ENCODE measurements at places on chromosomes 4 and X.

- DNase-seq, result no peak
Observed at GRCh38 chrX:119638725-119639471, 32.7 kb upstream of the NKRF start.

- no peak for DNase-seq
Observed at GRCh38 chr4:153542834-153543233, 76.7 kb downstream of the TMEM131L start.

GRCh38 chr4:119629142-119629471 is 503 bp upstream of the PDE5A start:
- DNase-seq, result no peak

GRCh38 chrX:45352611-45353010 is 151.9 kb upstream of the DIPK2B start:
- peak; percentile 58 for DNase-seq

DNA sequence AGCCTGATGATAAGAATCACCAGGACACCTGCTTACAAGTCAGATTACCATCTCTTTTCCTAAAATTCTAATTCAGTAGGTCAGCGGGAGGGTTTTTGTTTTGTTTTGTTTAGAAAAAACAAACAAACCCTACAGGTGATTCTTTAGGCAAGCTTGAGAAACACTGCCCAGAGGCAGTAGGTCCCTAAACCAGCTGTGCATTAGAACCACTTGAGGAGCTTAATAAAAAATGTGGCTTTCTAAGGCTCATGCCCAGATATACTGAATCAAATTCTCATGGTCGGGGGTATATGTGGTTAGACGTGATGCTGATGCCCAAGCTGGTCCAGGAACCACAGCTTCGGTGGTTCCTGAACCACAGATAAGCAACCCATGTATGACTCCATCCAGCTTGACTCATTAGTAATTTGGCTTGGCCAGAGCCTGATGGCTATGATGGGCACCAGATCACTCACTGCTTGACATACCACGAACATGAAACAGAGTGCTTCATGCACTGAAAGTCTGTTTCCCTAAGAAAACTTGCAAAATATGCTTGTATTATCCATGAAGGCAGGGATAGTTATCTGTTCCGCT is 338.1 kb upstream of the F9 start:
- no peak for DNase-seq

GRCh38 chrX:29419774-29420553 is 795.4 kb upstream of the MAGEB2 start:
- peak; percentile 11 for DNase-seq

- peak; percentile 83 for DNase-seq
Observed at GRCh38 chr4:74374561-74375327, 9.8 kb downstream of the EREG start.

- DNase-seq, result no peak
Observed at GRCh38 chr4:2341911-2342652, 76.4 kb downstream of the ZFYVE28 start.

DNA sequence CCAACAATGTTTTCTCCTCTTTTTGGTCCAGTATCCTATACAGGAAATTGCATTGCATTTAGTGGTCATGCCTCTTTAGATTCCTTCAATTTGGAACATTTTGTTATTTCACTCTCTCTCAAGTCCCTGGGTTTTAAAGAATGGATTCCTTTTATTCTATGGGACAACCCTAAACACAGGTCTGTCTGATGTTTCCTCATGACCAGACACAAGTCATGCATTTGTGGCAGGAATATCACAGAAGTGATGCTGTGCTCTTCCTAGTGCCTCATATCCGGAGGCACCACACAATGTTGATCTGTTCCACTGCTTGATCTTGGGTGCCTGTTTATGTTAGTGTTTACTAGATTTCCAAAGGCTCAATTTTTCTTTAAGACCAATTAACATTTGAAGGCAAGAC is 69.7 kb upstream of the H2AZ1 start:
- no peak for DNase-seq

DNA sequence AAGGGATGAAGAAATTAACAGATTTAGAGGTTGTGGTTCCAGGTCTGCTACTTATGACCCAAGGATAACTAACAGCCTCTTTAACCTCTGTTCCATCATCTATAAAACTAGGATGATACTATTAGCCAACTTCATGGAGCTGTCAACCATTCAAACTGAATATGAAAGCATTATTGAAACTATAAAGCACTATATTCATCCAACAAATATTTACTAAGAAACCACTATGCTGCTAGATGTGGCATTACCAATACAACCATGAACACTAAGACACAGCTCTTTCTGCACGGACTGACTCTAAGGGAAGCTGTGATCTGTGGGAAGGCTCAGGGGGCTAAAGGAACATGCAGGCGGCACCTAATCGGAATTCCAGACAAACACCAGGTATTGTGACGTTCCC is 66.0 kb downstream of the APBB2 start:
- DNase-seq, result peak; percentile 21

DNA sequence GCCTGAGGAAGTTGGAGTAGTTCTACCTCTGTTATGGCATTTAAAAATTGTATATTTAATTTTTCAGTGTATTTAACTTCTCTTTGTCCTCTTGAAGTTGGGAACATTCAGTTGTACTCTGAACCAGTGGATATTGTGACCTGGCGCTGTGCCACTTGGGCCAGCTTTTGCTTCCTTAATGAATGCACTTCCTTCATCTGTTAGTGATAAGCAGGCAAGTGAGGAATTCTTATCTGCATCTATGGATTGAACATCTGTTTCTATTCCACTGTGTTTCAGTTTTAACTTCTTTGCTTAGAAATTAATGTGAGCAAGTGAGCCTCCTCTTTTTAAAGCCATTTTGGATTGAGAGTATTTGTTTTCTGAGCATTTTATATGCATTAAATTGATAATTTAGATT is 128.3 kb downstream of the UCHL1 start:
- no peak for DNase-seq

DNA sequence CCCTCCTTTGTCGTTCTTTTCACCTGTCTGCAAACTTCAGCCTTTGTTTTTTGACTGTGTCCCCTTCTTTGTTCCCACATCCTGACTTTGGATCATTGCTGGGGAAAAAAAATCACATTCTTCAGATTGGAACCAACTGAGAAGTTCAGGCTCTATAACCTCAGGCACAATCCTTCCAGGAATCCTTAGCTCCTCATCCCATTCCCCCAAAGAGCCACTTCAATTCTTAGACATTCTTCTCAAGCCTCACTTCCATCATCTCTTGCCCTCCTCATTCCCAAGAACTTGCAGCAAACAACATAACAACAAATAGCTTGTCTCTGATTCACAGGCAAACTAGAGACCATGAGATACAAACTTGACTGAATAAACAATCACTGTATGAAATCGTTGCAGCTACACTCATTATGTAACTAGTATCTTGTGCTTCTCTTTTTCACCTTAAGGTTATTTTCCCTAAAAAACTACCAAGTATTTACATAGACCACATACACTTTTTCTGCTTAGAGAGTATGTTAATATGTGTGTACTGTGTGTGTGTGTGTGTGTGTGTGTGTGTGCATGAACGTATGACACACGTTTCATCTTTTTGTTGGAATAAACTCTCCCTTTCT is 26.4 kb upstream of the PGM2 start:
- DNase-seq, result no peak

DNA sequence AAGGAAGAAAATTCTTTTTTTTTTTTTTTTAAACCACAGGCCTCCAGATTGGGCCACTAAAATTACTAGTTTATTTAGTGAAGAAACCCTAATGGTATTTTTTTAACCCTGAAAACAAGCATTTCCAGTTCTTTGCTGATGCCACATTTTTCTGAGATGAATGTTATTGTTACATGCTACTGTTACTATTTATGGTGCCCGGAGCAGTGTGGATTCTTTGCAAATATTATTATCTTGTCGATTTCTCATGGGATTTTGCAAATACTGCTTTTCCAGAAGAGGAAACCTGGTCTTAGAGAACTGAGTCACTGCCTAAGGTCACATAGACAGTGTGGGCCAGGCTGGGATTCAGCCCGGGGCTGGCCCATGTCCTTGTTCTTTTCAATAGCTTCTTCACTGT is 8.7 kb upstream of the ALAS2 start:
- DNase-seq, result peak; percentile 76

All from fibroblast of skin of back (primary cell).